ENCODE measurements at places on chromosomes 5 and 9.

GRCh38 chr5:78501411-78502352, 141.3 kb downstream of the SCAMP1 start:
- DNase-seq = no peak

- DNase-seq = no peak
Observed at GRCh38 chr5:139228201-139228803, 30.1 kb upstream of the SIL1 start.

GRCh38 chr5:125408448-125409233, 662.2 kb upstream of the ZNF608 start:
- DNase-seq = no peak

- no peak for DNase-seq
Observed at GRCh38 chr9:4489562-4489918, 728 bp upstream of the SLC1A1 start.

- no peak for DNase-seq
Observed at GRCh38 chr5:74927336-74927735, 61.1 kb upstream of the FAM169A start.

GRCh38 chr9:108761655-108762347, 94.0 kb downstream of the ACTL7B start:
- no peak for DNase-seq

- DNase-seq = no peak
Observed at GRCh38 chr5:96859375-96859774, 16.9 kb upstream of the ERAP2 start.

DNA sequence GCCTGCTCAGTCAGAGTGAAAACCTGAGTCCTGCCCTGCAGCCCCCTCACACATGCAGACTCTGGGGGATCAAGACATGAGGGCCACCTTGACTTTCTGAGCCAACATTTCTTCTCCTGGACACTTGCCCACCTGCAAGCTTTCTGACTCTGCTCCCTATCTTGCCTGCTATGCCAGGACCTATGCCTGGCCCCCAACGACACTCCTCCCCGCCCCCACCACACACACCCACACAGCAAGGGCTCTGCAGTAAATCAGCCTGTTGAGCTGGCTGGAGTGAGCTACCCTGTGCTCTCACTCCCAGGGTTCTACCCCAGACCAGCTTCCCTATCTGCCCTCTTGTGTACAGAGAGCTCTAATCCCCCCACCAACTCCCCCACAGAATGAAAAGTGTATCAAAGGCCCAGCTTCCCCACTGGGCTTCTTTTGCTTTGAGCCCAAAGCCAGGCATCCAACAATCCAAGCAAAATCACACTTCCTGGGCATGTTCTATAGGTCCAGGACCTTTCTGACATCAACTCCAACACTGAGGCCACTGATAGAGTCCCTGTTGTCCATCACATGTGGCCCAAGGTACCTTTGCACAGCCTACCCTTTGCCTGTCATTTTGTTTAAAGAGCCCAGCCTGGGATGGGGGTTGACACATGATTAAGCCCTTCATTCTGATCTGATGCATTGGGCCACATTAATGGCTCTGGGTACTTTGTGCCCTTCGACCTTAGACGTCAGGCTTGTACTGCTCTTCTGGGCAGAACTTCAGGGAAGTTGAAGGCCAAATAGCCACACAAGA, 7.2 kb downstream of the PDLIM4 start:
- no peak for DNase-seq

DNA sequence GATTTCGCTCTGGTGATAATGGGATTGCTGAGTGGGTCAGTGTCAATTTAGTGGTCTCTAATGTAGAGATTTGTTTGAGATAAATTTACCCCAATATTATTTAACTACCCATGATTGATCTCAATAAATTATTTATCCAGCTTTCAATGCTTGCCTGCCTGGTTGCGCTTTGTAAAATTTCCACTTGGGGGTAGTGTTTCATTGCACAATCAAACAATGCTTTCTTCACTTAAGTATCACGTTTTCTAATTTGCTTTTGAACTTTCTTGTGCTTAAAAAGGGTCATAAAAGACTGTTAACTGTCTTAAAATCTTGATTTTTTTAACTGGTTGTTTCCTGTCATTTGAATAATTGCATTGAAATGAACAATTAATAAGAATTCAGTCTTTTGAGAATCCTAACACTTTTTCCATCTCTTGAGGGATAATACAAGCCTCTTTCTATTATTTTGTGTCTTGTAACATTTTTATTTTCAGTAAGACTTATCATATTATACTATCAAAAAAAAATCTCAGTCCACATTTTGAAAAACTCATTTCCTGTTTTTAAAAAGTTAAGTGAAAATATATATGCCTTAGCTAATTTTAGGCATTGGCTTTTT, 18.7 kb downstream of the HSD17B4 start:
- DNase-seq = peak; percentile 8

DNA sequence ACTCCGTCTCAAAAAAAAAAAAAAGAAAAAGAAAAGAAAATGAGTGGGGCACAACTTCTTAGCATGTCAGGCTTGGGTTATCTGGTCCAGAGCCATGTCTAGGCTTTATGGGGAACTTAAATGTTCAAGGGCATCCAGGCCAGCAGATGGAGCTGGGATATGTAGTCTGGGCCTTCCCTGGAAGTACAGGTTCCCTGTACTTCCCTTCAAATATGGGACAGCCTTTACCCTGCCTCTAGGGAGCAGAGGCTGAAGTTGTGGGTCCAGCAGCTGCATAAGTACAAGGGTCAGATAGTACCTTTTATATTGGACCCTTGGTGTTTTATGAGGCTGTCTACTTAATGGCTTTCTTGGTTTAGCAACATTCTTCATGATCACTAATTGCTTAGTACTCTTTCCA, 42.1 kb downstream of the FAF2 start:
- DNase-seq = no peak

DNA sequence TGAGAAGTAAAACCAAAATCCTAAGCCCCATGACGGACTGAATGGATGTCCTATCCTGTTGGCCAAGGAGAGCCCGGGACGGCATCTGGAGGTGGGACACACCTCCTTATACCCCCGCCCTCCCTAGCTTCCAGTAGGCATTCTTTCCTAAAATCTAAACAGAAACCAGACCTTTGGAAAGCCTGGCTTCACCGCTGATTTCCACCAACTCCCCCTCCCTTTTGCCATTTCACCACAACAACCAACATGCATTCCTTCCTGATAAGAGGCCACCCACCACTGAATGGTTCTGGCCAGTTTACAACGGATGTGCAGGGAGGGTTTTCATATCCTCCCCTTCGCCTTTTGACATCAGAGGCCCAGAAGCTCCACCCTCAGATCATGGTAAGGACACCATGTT, 9.2 kb upstream of the RARS1 start:
- DNase-seq = no peak

- DNase-seq = peak; percentile 6
Observed at GRCh38 chr5:7927466-7928375, 58.8 kb downstream of the MTRR start.

GRCh38 chr9:135907006-135907430, 328 bp downstream of the CAMSAP1 start:
- DNase-seq = no peak

DNA sequence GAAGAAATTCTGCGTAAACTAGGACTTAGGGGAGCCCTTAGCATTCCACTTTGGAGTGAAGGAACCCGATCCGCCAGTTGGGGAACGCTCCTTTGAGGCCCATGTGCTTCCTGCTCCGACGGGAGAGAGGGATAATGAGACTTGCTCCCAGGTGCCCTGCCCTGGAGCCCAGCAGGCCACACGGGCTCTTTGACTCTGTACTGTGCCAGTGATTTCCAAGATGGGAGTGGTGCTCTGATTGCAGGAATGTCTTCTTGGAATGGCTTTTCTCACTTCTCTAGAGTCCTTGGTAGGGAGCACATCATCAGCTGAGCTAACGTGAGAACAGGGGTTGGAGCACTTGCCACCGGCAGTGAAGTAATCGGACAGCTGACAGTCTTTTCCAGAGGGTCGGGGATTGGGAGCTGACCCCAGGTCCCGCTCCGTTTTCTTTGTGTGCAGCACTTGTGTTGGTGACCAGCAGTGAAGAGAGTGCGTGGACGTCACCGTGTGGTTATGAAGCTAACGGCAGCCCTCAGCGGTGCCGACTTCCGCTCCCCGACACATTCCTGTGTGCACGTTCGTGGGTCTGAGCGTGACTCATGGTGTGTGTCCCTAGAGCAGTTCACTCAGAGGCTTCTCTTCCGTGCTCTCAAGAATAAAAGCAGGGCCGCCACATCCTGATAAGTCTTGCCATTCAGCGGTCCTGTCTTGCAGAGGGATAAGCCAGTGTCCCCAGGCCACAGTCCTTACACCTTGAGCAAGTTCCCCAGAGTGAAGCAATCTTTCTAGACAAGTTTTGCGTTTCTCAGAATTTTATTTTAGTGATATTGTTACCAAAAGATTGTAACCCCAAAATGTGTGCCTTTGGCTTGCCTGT, 25.6 kb downstream of the ABL1 start:
- DNase-seq = peak; percentile 74

DNA sequence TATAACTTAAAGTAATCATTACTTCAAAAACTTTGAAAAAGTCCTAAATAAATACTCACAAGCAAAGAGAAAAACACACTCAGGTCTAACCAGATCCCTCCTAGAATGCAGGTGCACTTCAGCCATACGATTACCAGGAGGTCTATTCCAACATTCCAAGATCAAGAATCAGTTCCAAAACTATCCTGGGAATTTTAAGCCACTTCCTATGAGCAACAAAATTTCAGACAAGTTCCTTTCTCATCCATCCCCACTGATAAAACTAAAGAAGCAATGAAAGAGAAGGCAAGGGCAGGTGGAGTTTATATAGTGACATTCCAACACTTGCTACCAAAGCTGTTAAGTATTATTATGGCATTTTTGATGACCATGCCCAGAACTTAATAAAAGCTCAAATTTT, 29.6 kb downstream of the MLLT3 start:
- DNase-seq = no peak

GRCh38 chr9:14344053-14344524, 30.1 kb upstream of the NFIB start:
- no peak for DNase-seq

DNA sequence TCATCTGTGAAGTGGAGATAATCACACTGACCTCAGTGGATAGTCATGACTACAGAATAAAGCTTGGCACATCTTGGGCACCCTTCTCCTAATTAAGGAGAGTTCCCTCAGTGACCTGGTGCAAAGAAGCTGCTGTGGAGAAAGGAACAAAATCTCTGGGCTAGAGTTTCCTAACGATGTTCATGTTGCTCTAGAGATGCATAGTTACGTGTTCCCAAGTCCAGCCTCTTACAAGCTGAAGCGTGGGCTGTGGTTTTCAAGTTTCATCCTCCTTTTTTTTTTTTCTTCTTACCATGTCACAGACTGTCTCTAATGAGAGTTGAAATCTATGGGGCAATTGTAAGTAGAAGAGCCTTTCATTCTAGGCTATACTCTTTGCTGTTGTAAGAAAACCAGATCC, 113.8 kb downstream of the DOCK8 start:
- DNase-seq = no peak

DNA sequence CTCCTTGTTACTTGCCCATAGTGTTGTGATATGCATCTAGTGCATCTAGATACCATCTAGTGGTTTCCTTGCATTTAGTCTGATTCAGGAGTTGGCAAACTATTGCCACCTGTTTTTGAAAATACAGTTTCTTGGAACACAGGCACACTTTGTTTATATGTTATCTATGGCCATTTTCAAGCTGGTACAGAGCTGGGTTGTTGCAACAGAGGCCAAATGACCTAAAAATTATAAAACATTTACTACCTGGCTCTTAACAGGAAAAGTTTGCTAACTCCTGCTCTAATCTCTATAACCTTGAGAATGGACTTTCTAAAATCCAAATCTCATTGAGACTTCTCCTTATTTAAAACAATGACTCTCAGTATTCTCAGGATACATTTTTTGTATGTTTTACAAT, 19.4 kb upstream of the FBXO38 start:
- no peak for DNase-seq

DNA sequence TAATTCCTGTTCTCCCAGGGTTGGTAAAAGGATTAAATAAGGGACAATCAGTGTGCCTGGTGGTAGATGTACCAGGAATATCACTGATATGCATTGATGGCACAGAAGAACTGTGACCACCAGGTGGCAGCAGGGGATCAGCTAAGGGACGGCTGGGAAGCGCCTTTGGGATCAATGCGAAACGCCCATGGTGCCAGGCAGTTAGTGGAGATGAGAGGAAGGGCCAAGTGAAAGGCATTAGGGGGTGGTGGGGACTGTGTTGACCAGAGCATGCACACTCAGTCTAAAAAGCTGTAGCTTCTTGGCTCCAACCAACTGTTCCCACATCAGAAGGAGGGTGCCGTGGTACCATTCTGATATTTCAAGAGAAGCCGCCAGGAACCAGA, 55.6 kb downstream of the ARHGEF37 start:
- no peak for DNase-seq

DNA sequence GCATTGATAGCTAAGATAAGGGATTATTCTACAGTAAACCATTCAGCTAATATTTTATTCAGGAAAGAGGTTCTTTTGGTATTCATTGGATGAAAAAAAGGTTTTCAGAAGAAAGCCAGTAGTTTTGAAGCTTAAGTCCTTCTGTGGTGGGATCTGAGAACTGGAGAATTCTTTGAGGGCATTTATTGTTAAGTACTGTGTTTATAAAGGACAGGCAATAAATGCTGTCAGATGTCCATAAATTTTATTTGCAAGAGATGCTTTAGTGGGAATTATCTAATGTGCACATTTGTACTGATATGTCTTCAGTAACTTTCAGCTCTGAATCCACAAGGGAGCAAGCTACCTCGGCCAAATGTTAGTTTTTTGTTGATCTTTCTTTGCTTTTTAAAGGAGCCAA, 321.3 kb downstream of the MARCHF11 start:
- DNase-seq = no peak

GRCh38 chr9:135108831-135109510, 21.5 kb downstream of the OLFM1 start:
- DNase-seq = no peak

GRCh38 chr5:6601271-6601670, 31.6 kb downstream of the NSUN2 start:
- DNase-seq = no peak

DNA sequence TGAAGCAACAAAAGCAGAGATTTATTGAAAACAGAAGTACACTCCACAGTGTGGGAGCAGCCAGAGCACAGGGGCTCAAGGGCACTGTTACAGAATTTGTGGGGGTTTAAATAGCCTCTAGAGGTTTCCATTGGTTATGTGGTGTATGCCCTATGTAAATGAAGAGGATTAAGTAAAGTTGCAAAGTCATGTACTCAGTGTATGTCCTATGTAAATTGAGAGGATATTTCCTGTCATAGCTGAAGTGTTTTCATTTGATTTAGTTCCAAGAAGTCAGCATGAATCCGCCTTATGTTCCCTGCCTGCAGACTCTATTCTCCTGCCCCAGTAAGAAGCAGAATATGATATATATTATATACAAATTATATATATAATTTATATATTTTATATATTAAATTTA, 966.0 kb upstream of the COX7C start:
- DNase-seq = no peak

- no peak for DNase-seq
Observed at GRCh38 chr9:90517103-90517502, 125.5 kb downstream of the DIRAS2 start.

DNA sequence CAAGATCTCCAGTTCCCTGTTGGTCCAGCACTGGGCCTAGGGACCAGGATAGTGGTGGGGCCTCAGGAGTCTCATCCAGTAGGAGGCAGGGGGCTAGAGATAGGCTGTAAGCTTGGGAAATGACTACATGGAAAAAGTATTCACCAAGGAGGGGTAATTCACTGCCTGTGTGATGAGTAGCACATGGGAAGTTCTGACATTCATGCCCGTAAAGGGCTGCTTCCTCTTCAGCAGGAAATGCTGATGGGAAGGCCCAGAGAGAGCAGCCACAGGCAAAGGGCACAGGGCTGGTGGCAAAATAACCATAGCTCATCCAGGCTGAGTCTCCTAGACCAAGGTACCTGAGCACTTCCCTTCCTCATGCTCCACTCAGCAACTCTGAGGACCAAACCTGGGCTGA, 23.1 kb upstream of the FRRS1L start:
- DNase-seq = no peak
